ENCODE measurements at places on chromosomes 3 and 15.

- no peaks in the 10 kb centered on the region for H3K36me3 ChIP-seq
- no peak for DNase-seq
- no peak overlapping the region for H3K4me3 ChIP-seq
- H3K4me1 ChIP-seq = no peaks in the 10 kb centered on the region
- H3K27ac ChIP-seq = no peak overlapping the region
These were observed 199.6 kb downstream of the TJP1 start for GRCh38 chr15:29622637-29623036.

DNA sequence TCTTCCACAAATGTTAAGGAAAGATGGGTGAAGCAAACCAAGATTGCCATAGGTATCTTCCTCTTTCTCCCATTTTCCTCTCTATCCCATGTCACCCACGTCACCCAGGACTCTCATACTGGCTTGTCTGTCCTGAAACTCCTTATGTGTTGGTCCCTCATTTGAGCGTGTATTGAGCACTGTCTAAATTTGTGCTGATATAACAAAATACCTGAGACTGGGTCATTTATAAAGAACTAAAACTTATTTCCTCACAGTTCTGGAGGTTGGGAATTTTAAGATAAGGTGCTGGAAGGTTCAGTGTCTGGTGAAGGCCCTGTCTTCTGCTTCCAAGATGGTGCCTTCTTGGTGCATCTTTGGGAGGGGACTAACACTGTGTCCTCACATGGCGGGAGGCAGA, 186.9 kb upstream of the SLC24A5 start:
- no peaks in the 10 kb centered on the region for H3K4me1 ChIP-seq
- H3K27ac ChIP-seq = no peak overlapping the region
- H3K4me3 ChIP-seq = no peak overlapping the region
- H3K27me3 ChIP-seq = no peaks in the 10 kb centered on the region
- no peaks in the 10 kb centered on the region for H3K36me3 ChIP-seq

DNA sequence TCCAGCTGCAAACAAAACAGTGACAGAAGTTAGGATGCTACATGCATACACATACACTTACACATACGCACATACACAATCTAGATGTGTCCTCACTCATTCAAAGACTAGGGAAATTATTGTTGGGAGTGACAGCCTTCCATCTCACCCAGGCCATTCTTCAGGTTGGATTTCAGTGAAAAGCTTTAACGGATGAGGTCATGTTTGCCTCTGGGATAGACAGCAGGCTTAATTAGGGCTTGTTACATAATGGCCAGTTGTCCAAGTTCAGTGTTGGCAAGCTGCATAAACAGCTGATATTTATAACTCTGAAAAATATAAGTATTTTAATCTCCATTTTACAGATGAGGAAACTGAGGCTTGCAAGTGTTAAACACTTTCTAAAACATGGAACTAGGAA, 35.8 kb upstream of the PLOD2 start:
- no peaks in the 10 kb centered on the region for H3K36me3 ChIP-seq
- H3K27ac ChIP-seq = no peak overlapping the region
- no peak overlapping the region for H3K4me3 ChIP-seq
- DNase-seq = no peak

DNA sequence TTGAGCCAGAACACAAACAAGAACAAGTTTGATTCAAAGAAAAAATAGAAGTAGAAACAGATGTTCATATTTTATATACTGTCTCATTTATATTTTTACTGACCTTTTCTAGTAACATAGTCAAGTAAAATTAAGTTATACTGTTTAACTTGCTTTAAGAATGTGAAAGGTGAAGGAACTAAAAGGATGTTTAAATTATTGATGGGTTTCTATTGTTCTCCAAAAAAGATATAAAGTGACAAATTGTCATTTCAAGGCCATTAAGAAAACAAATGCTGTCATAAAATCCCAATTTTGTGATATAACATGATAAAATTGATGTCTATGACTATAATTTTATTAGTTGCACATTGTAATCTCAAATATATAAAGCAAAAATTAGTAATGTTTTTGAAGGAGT, 7.3 kb downstream of the GPR149 start:
- H3K27ac ChIP-seq = no peak overlapping the region
- no peak for DNase-seq
- no peaks in the 10 kb centered on the region for H3K36me3 ChIP-seq
- H3K4me3 ChIP-seq = no peak overlapping the region
- no peaks in the 10 kb centered on the region for H3K4me1 ChIP-seq

GRCh38 chr3:36866368-36866767, 78.5 kb downstream of the TRANK1 start:
- DNase-seq = no peak
- H3K4me1 ChIP-seq = peaks cover 11% of the 10 kb centered on the region
- H3K27me3 ChIP-seq = no peaks in the 10 kb centered on the region
- H3K27ac ChIP-seq = no peak overlapping the region
- peaks cover 49% of the 10 kb centered on the region for H3K36me3 ChIP-seq
- H3K4me3 ChIP-seq = no peak overlapping the region

- peaks cover 26% of the 10 kb centered on the region for H3K27me3 ChIP-seq
- no peak within 1 kb of the TSS for H3K27ac ChIP-seq
These were observed at the start of gene CTDSPL for GRCh38 chr3:37861620-37862041. CTDSPL (plus strand) TSS chr3:37861880; CDS start chr3:37862200, 320 bp downstream.

GRCh38 chr15:73573572-73573971, 59.6 kb downstream of the NPTN start:
- H3K4me3 ChIP-seq = no peak overlapping the region
- H3K36me3 ChIP-seq = peaks cover 90% of the 10 kb centered on the region
- no peak for DNase-seq
- H3K27ac ChIP-seq = no peak overlapping the region

DNA sequence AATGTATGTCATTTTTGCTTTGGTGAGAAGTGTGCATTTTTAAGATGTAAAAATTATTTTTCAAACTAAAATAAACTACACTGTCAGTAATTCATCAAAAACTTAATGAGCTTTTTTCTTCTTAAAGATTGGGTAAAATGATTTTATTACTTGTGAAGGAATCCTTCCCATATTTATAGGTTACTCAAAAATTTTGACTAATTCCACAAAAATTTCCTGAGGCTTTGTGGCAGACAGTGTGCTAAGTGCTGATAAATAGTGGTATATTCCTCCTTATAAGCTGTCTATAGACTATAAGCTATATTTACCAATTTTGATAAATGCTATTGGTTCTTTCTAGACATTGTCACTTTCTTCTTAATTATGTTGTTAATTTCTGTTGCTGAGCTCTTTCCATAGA, 284.5 kb upstream of the SEMA6D start:
- H3K27ac ChIP-seq = no peak overlapping the region
- no peak overlapping the region for H3K4me3 ChIP-seq
- no peak for DNase-seq

DNA sequence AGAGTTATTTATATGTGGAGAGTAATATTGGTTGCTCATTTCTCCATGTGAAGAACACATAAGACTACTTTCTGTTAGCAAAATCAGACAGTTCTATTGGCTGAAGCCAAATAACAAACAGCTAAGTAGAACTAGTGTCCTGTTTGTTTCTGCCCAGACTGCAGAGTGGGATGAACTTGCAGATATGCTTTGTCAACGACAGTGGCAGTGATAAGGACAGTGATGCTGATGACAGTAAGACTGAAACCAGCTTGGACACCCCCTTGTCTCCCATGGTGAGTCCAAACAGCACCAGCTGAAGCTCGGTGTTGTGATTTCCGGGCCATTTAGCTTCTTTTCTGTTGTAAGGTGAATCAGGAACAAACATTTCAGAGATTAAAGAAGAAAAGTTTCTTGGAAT, 102.6 kb upstream of the IL12A start:
- no peak for DNase-seq
- H3K27me3 ChIP-seq = peaks cover 2% of the 10 kb centered on the region

GRCh38 chr15:90641581-90642463, 75.3 kb upstream of the BLM start:
- peaks cover 46% of the 10 kb centered on the region for H3K36me3 ChIP-seq
- no peaks in the 10 kb centered on the region for H3K27me3 ChIP-seq
- no peak for DNase-seq
- no peak overlapping the region for H3K27ac ChIP-seq
- no peaks in the 10 kb centered on the region for H3K4me1 ChIP-seq

GRCh38 chr15:80604583-80605575, 90.2 kb upstream of the ABHD17C start:
- H3K36me3 ChIP-seq = no peaks in the 10 kb centered on the region
- DNase-seq = no peak

- no peak for DNase-seq
- no peaks in the 10 kb centered on the region for H3K4me1 ChIP-seq
- H3K27me3 ChIP-seq = no peaks in the 10 kb centered on the region
- no peaks in the 10 kb centered on the region for H3K36me3 ChIP-seq
- H3K4me3 ChIP-seq = no peak overlapping the region
These were observed 53.0 kb upstream of the STXBP5L start for GRCh38 chr3:120854908-120855526.

DNA sequence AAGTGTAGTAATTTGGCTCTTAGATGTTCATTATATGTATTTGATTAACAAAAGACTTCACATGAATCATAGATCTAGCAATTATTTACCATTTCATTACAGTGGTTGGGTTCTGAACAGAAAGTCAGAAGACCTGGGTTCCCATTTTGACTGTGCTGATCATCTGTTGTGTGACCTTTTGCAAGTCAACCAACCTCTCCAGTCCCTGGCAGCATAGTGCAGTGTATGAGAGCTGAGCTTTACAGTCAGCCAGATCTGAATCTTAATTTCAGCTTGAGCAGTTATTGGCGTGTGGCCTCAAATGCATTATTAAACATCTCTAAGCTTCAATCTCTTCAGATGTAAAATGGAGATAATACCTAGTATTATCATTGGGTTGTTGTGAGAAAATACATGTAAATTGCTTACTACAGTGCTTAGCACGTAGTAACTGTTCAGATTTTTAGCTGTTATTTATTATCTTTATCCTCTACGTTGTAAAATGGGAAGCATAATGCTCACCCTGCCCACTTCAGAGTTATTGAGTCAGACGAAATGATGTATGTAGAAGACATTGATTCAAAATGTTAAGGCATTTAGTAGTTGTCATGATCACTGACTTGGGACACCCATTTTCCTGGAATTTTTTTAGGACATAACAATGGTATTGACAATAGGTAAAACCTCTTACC, 104.0 kb downstream of the KLHL25 start:
- DNase-seq = peak; percentile 84
- H3K27me3 ChIP-seq = no peaks in the 10 kb centered on the region
- H3K4me3 ChIP-seq = peak overlapping the region; percentile 100

GRCh38 chr15:60763688-60764087, 284.7 kb upstream of the ICE2 start:
- no peak for DNase-seq
- H3K4me1 ChIP-seq = no peaks in the 10 kb centered on the region
- H3K27ac ChIP-seq = no peak overlapping the region

GRCh38 chr3:170219850-170220249, 2.4 kb upstream of the PRKCI start:
- peaks cover 22% of the 10 kb centered on the region for H3K4me1 ChIP-seq
- DNase-seq = no peak
- H3K4me3 ChIP-seq = no peak overlapping the region
- no peak overlapping the region for H3K27ac ChIP-seq
- no peaks in the 10 kb centered on the region for H3K36me3 ChIP-seq

DNA sequence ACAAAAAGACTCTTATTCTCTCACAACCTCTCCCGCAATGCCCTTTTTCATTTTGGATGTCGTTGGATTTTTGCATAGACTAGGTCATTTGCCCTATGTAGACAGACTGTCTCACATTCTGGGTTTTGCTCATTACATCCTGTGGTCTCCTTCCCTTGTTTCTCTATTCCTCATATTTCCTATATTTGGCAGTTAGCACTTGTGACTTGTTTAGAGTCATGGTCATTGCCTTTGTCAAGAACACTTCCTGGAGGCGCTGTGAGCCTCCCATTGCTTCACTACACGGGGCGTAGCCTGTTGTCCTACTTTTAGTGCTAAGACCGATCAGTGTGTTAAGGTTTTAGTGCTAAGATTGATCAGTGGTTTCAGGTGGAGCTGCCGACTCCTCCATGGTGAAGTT, 16.1 kb upstream of the TATDN2 start:
- no peak overlapping the region for H3K27ac ChIP-seq
- H3K36me3 ChIP-seq = peaks cover 7% of the 10 kb centered on the region
- peaks cover 9% of the 10 kb centered on the region for H3K4me1 ChIP-seq
- H3K27me3 ChIP-seq = no peaks in the 10 kb centered on the region

GRCh38 chr15:90598031-90598577, 68.4 kb downstream of the CRTC3 start:
- peaks cover 7% of the 10 kb centered on the region for H3K36me3 ChIP-seq
- DNase-seq = no peak
- peak overlapping the region; percentile 77 for H3K4me3 ChIP-seq
- peaks cover 73% of the 10 kb centered on the region for H3K4me1 ChIP-seq
- no peaks in the 10 kb centered on the region for H3K27me3 ChIP-seq
